Glutamatergic neuron (in vitro differentiated cells): ENCODE measurements at places on chromosomes 13 and 19.
A peak's percentile ranks its signal among the peaks of the same experiment; 100 is the strongest.

- no peak for DNase-seq
Observed at GRCh38 chr13:26779321-26779720, 18.7 kb upstream of the GPR12 start.

GRCh38 chr13:62489731-62490130, 1074.1 kb upstream of the PCDH20 start:
- no peak for DNase-seq

DNA sequence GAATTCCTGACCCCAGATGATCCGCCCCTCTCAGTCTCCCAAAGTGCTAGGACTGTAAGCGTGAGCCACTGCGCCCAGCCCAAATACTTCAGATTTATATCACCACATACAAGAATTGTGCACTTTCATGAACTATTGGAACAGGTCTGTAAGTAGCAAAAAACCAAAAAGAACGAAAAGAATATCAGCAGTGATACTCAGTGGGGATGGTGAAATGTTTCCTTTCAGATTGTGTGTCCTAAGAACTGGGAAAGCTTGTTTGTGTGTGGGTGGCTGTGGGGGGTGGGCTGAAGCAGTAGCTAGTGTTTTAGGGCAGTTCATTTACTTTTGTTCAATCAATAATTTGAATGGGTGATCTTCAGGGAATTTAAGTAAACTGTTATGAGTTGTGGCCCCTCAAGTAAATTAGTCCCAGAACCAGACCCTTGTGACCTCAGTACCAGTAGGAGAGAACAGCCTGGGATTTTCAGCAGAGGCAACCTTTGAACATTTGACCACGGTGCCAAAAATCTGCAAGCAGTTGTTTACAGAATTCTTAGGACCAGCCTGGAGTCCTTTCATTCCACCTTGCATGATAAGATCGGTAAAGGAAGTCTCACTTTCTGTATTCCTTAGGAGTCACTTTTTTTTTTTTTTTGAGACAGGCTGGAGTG, 106.6 kb downstream of the LRCH1 start:
- no peak for DNase-seq

DNA sequence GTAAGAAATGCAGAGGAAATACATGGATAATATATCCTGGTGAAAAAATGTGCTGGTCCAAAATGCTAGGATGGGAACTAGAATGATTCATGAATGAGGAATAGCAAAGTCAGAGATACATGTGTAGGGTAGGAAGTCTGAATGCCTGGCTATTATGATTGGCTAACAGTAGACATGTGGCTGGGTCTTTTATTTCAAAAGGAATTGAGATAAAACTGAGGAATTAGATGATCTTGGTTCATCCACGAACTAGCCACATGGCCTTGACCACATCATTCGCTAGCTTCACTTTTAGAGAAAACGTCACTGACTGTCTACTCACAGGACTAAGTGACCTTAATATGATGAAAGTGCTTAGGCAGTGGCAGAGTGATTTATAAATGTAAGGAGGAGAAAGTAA, 103.1 kb downstream of the TRPC4 start:
- no peak for DNase-seq

- peak; percentile 84 for DNase-seq
Observed at GRCh38 chr19:48997972-48998371, 4.3 kb downstream of the RUVBL2 start.

DNA sequence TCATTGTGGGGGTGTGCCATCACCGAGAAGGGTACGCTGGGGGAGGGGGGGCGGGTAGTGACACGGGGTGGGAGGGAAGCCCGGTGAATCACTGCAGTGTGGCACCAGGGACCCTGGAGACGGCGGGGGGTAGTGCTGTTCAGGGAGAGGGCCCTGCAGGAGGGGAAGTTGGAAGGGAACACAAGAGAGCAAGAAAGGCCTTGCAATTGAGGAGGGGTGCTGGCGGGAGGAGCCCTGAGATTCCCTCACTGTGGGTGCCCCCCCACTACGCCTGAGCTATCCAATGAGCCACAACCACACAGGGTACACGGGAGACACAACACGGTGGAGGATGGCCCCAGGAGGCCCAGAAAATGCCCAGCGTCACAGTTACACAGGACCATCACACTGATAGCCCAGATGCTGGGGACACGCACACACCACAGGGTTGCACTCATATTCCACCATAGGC, 516 bp upstream of the ATP1A3 start:
- DNase-seq = peak; percentile 49

DNA sequence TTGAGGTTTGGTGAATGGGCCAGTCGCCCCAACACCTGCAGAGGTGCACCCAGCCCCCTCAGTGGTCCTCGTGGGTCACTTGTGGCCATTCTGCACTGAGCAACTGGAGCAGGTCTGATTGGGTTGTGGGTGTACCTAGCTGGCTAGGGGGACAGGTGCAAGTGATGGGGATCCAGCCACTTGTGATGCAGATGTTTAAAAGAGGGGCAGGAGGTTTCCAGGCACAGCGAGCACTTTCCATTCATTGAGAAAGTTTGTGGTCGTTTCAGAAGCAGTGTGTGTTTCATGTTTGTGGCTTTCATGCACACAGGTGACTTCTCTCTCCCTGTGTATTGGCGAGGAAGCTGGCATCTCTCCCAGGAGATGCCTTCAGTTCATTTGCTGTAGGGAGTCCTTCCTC, 34.7 kb downstream of the TSSK6 start:
- DNase-seq = no peak
